HepG2 (cell line): ENCODE measurements at places on chromosomes 3 and 15. TPM values are rescaled to one million over a fixed set of nuclear protein-coding genes. Genes with fewer than 3 reads are reported as not detected.

- peak overlapping the region; percentile 12; the same call in 1 of the 2 replicates for H3K4me3 ChIP-seq
- peaks cover 52% of the 10 kb centered on the region for H3K4me1 ChIP-seq
- peak; percentile 70 for DNase-seq
- no peak overlapping the region for H3K27ac ChIP-seq
- no peaks in the 10 kb centered on the region for H3K36me3 ChIP-seq
These were observed 46.2 kb downstream of the TPRA1 start for GRCh38 chr3:127544192-127544802.

The IL17RD gene
- total RNA-seq: 0.20 and 0.31 TPM in 2 replicates

DNA sequence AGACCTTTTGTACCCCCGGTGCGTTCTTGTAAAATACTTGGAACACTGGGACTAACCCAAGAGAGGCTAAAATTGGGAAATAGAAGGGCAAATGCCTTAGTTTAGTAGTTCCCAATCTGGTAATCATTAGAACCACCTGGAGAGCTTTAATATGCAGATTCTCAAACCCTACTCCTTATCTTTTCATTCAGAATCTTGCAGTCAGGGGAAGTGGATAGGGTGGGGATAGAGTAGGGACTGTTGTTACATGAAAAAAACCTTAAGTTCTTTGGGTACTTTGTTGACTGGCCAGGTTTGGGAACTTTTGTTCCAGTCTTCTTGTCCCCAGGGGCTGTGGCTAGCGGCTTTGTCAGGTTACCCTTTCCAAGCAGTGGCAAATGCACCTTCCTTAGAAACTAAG is 15.9 kb downstream of the MAPKBP1 start:
- H3K4me1 ChIP-seq: peaks cover 31% of the 10 kb centered on the region
- H3K27ac ChIP-seq: no peak overlapping the region
- no peaks in the 10 kb centered on the region for H3K27me3 ChIP-seq

DNA sequence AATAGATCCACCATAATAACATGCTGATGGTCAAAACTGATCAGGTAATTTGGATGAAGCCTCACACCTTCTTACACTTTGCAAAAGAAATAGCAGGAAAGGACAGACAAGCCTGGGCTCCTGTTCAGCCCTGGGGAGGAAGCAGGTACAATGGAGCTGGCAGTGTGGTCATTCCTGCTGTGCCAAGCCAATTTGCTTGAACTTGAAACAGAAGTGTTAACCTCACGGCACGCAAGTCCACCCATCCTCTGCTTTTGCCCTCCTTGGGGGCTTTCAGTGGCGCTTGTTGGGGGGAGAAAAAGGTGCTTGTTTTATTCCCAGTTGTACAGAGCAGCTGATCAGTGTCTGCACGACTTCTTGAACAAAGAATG is 36.8 kb upstream of the RFTN1 start:
- H3K27me3 ChIP-seq: no peaks in the 10 kb centered on the region
- no peak overlapping the region for H3K27ac ChIP-seq
- no peak for DNase-seq
- no peaks in the 10 kb centered on the region for H3K4me1 ChIP-seq

The CSPG4 gene
- total RNA-seq: 0.03 and 0.04 TPM in 2 replicates

- no peak overlapping the region for H3K27ac ChIP-seq
- peaks cover 11% of the 10 kb centered on the region; the same call in 2 of the 3 replicates for H3K36me3 ChIP-seq
- H3K4me1 ChIP-seq: peaks cover 75% of the 10 kb centered on the region
- no peak overlapping the region for H3K4me3 ChIP-seq
- no peaks in the 10 kb centered on the region for H3K27me3 ChIP-seq
- DNase-seq: no peak
These were observed 9.6 kb downstream of the PLCD1 start for GRCh38 chr3:38019658-38020341.

DNA sequence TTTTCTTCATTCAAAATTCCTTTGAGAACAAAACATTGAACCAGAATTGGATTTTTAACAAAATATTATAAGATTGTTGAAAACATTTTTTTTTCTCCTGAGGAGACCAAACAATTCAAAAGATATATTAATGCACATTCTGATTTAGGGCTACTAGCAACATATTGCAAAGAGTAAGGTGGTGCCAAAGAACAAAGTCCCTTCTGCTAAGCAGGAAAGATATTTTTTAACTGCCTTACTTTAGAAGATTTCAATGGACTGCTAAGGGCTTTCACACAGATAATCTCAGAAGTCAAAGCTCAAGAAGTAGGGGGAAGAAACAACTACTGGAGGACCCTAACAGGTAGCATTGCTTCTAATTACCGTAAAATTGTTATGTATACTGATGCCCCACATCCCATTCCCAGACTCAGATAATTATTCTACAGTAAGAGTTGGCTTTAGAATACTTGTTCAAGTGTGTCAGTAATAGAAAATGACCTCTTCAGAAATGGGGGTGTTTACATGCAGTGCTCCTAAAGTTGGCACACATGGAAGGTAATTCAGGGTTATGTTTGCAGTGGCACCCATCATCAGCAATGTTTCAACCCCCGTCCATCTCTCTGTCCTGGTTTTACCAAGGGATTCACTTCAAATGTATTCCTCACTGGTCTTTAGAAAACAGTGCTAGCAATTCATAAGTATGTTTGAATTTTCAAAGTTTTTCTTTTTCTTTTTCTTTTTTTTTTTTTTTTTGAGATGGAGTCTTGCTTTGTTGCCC is 354.7 kb downstream of the ZBTB20 start:
- no peaks in the 10 kb centered on the region for H3K36me3 ChIP-seq
- H3K27ac ChIP-seq: no peak overlapping the region
- DNase-seq: no peak

The SLC28A2 gene
- 0.08 and 0.11 TPM in 2 replicates for total RNA-seq

GRCh38 chr3:8627201-8627940 is 17.2 kb downstream of the SSUH2 start:
- H3K27ac ChIP-seq: no peak overlapping the region
- no peak for DNase-seq
- peaks cover 24% of the 10 kb centered on the region for H3K4me1 ChIP-seq
- peaks cover 93% of the 10 kb centered on the region for H3K36me3 ChIP-seq
- no peak overlapping the region for H3K4me3 ChIP-seq

DNA sequence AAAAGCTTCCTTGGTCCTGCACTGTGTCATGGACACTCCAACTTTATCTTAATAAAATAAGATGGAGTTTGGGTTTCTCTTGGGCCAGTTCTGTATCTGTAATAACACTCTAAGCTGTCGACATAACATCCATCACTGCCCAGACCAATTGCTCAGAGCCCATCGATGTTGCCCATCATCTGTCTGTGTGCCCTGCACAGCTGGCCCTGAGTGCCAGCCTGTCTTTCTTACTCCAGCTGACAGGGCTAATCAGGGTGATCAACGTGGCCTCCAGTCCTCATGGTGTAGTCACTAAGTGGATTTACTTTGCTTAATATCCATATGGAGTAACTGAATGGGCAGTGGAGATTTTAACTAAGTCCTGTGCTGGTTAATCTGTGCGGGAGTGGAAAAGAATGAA is 419.8 kb upstream of the TPM1 start:
- H3K27me3 ChIP-seq: no peaks in the 10 kb centered on the region
- H3K36me3 ChIP-seq: no peaks in the 10 kb centered on the region
- no peak overlapping the region for H3K4me3 ChIP-seq

DNA sequence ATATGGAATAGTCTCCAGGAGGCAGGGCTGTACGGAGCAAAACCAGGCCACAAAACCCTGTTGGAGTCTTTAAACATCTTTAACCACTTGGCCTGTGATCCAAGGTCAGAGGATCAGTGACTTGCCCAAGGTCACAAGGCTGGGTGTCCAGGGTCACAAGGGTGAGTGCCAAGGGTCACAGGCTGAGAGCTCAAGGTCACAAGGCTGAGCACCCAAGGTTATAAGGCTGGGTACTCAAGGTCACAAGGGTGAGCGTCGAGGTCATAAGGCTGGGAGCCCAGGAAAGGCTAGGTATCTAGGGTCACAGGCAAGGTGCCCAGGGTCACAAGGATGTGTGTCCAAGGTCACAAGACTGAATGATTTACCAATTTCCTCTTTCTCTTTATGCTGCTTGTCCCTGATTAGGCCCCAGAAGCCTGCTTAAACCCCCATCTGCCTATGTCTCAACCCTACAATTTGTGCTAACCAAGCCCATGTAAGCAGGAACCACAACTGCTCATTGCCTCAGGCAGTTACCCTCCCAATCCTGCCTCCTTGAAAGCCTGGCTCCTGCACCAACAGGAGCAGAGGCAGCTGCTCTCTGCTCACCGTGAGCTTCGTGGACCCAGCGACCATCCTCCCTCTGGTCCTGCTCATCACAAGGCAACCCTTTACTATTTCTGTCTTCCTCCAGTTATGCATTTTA is 51.5 kb downstream of the MGLL start:
- peaks cover 12% of the 10 kb centered on the region; the same call in 1 of the 2 replicates for H3K4me1 ChIP-seq
- H3K27ac ChIP-seq: no peak overlapping the region
- H3K36me3 ChIP-seq: no peaks in the 10 kb centered on the region
- DNase-seq: no peak
- H3K4me3 ChIP-seq: no peak overlapping the region
- H3K27me3 ChIP-seq: peaks cover 5% of the 10 kb centered on the region; the same call in 1 of the 3 replicates

DNA sequence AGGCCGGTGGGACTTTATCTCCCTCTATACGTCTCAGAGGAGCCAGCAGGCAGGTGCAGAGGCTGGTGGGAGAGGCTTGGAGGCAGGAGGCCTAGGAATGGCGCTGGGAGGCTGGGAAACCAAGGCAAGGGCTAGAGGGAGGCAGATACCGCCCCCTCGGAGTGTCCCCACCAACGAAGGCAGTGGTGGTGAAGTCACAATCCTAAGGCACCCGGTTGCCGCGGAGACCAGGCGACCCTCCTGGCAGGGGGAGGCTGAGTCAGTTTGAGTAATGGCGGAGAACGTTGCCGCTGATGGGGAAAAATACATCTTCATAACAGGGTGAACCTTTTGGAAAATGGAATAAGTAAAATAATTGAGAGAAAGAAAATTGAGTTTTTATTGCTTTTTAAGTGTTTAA is 29.9 kb upstream of the CACNA2D2 start:
- H3K4me1 ChIP-seq: no peaks in the 10 kb centered on the region
- no peaks in the 10 kb centered on the region for H3K36me3 ChIP-seq
- H3K27ac ChIP-seq: no peak overlapping the region
- DNase-seq: no peak
- peaks cover 7% of the 10 kb centered on the region for H3K27me3 ChIP-seq

The CPA3 gene
- not detected in 2 replicates for total RNA-seq

The SSUH2 gene
- 36.2 and 38.1 TPM in 2 replicates for total RNA-seq

GRCh38 chr3:15153103-15153502 is 52.9 kb upstream of the CAPN7 start:
- peaks cover 9% of the 10 kb centered on the region for H3K4me1 ChIP-seq
- no peak overlapping the region for H3K27ac ChIP-seq
- H3K27me3 ChIP-seq: no peaks in the 10 kb centered on the region
- H3K36me3 ChIP-seq: no peaks in the 10 kb centered on the region
- H3K4me3 ChIP-seq: no peak overlapping the region

The TTLL13 gene
- total RNA-seq: 0.29 TPM in 1 of 2 replicates, not detected in the other

DNA sequence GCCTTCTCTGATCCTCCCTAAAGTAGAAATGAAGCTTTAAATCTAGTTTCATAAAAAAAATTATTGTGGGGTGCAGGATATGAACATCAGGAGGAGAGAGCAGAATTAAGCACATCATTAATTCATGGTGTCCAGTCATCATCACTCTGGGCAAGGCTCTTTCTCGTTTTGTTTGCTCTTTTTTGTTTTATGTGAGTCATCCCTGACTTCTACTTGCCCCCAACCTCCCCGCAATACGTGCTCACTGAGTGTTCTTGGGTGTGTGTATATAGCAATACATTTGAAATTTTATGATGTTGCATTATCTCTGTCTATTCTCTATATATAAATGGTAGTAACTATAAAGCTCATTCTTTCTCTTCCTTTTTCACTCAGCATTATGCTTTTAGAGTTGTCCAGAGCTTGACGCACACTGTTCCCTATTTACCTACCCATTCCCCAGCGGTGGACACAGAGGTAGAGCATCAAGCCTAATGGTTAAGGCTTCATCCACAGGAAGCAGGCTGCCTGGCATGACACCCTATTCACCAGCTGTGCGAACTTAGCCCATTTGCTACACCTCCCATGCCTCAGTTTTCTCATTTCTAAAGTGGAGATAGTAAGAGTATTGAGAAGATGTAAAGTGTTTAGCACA is 72.3 kb downstream of the CD200R1L start:
- no peak overlapping the region for H3K4me3 ChIP-seq
- H3K27me3 ChIP-seq: no peaks in the 10 kb centered on the region
- H3K4me1 ChIP-seq: no peaks in the 10 kb centered on the region
- H3K27ac ChIP-seq: no peak overlapping the region
- no peak for DNase-seq
- H3K36me3 ChIP-seq: no peaks in the 10 kb centered on the region

DNA sequence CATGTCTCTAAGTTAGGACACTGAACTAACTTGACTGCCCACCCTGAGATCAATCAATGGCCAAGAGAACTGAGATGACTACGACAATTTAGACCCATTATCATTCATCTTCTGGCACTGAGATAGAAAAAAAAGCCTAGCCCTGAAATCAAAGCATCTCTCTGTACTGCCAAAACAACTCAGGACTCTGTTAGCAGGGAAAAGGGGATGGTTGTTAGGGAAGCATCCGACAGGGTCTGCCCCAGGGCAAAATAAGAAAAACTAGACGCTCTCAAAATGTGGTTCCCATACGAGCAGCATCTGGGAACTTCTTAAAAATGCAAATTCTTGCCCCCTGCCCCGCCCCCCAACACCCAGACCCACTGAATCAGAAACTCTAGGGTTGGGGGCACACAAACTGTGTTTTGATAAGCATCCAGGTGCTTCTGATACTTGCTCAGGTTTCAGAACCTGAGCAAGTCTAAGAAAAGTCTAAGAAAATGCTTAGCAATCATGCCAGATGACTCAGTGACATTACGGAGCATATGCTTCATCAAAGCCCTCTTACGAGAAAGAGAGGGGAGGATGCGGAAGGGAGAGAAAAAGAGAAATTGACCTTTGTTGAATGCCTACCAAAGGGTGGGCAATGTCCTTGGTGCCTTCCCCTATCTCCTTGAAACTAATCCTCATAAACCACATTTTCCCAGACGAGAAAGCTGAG is 172.8 kb upstream of the HES1 start:
- H3K27ac ChIP-seq: no peak overlapping the region
- DNase-seq: no peak
- H3K4me3 ChIP-seq: no peak overlapping the region
- no peaks in the 10 kb centered on the region for H3K4me1 ChIP-seq
- H3K36me3 ChIP-seq: no peaks in the 10 kb centered on the region
- peaks cover 22% of the 10 kb centered on the region; the same call in 2 of the 3 replicates for H3K27me3 ChIP-seq

The PTH1R gene
- not detected in 2 replicates for total RNA-seq

GRCh38 chr15:79372428-79372827 is 59.7 kb upstream of the MINAR1 start:
- H3K36me3 ChIP-seq: no peaks in the 10 kb centered on the region
- H3K27ac ChIP-seq: no peak overlapping the region
- no peaks in the 10 kb centered on the region for H3K4me1 ChIP-seq
- H3K4me3 ChIP-seq: no peak overlapping the region
- DNase-seq: no peak

GRCh38 chr3:53709860-53710674 is 136.2 kb downstream of the CHDH start:
- no peak overlapping the region for H3K4me3 ChIP-seq
- DNase-seq: peak; percentile 50
- H3K27ac ChIP-seq: no peak overlapping the region
- H3K27me3 ChIP-seq: no peaks in the 10 kb centered on the region; the same call in 1 of the 2 replicates
- peaks cover 8% of the 10 kb centered on the region for H3K4me1 ChIP-seq

DNA sequence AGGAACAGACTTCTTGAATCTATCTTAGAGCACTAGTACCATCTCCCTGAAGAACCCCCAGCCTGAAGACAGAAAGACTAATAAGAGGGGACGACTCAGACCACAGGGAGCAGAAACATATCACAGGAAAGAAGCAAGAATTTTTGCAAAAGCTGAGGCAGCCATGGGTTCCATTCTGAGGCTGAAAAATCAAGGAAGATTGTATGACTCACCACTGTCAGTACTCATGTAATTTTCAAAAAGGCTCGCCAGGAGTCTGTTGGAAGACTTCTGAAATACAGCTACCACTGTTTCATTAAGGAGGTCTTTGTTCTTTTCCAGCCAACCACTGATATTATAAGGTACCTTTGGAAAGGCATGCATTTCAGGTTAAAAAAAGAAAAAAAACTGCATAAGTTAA is 47.5 kb downstream of the MYH15 start:
- H3K27ac ChIP-seq: no peak overlapping the region
- no peak overlapping the region for H3K4me3 ChIP-seq
- no peaks in the 10 kb centered on the region for H3K36me3 ChIP-seq
